COLO829 (cell line): ENCODE measurements at places on chromosomes 4 and X.

GRCh38 chr4:37388681-37389365 lies 144.3 kb downstream of the NWD2 start:
- no peak for DNase-seq

DNA sequence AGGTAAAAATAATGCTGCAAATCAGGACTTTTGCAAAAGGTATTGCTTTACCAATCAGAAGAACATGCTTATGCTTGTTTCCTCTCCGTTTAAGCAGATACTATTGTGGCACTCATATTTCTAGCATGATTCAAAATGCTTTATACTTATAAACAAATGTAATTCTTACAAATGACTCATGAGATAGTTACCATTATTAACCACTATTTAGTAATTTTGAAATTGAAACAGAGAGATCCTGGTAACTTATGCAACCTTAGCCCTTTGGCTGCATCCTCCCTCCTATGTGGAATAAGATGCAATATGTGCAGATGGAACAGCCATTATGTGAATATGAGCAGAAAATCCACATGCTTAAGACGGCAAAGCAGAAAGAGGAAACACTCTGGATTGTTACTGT lies 164.7 kb downstream of the PCDH18 start:
- DNase-seq: no peak

GRCh38 chr4:146435962-146436361 lies 85.8 kb downstream of the SLC10A7 start:
- DNase-seq: no peak

GRCh38 chr4:3724319-3725231 lies 41.6 kb upstream of the ADRA2C start:
- DNase-seq: no peak

DNA sequence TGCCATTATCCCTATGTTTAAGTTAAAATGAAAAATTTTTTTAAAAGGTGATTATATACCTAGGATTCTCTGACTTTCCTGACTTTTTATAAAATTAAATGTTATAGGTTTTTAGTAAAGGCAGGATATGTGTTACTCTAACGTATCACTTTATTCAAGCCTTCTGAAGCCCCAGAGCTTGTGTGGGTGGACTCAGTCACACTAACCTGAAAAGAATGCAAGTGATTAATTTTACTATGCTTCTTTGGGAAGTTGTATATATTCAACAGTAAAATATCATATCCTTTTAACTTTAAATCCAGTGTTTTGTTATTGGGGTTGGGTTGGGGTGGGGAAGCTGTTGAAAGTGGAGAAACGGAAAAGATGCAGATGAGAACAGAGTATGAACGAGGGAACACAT lies 22.8 kb downstream of the PDLIM3 start:
- peak; percentile 35 for DNase-seq

DNA sequence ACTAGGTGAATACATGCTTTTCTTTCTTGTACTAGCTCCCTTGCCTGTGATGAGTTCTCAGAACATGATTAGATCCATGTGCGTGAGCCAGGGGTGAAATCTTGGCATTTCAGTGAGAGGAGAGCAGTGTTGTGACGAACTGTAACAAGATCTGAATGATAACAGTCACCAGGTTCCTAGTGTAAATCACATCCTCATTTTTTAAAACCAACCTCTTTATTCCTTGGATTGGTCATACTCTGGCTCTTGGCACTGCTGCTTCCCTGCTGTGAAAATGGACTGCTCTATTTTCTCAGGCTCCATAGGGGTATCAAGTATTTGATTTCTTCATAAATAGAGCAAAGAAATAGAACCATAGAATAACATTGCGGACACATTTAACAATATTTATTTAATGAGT lies 206.3 kb downstream of the SLC4A4 start:
- DNase-seq: no peak
